ENCODE measurements at places on chromosomes 2 and 18.

GRCh38 chr2:232508251-232508650 lies 11.9 kb upstream of the PRSS56 start:
- DNase-seq = no peak

DNA sequence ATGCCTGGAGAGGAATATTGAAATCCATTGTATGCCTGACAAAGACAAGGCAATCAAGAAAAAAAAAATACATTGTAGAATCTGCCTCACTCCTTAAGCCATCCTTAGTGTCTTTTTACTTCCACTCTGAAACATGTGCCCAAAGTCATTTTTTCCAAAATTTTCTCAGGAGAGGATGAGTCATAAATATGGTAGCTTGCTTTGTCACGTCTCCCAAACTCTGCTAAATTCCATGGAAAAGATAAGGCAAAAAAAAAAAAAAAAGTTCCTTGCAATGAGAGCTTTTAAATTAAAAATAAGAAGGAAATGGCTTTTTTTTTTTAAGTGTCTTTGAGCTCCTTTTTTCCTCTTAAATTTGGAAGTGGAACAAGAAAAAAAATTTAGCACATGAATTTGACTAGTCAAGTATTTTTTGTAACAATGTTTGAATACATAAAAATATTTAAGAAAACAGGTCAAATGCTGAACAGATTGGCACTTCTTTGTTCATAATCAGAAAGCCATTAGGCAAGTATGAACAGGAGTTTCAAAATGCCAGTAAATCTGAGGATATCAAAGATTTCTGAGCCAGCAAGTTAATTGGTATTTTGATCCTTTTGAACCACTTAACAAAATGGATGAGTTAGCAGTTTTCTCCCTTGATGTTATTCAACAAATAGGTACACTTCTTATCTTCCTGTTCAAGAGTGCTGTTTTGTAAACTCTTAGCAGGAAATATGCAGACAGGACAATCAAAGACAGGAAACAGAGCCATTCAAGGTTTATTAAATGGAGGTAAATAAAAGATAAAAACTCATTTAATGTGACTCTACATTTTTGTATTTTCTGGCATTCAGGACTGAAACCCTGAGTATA lies 247.3 kb upstream of the SP5 start:
- no peak for DNase-seq

DNA sequence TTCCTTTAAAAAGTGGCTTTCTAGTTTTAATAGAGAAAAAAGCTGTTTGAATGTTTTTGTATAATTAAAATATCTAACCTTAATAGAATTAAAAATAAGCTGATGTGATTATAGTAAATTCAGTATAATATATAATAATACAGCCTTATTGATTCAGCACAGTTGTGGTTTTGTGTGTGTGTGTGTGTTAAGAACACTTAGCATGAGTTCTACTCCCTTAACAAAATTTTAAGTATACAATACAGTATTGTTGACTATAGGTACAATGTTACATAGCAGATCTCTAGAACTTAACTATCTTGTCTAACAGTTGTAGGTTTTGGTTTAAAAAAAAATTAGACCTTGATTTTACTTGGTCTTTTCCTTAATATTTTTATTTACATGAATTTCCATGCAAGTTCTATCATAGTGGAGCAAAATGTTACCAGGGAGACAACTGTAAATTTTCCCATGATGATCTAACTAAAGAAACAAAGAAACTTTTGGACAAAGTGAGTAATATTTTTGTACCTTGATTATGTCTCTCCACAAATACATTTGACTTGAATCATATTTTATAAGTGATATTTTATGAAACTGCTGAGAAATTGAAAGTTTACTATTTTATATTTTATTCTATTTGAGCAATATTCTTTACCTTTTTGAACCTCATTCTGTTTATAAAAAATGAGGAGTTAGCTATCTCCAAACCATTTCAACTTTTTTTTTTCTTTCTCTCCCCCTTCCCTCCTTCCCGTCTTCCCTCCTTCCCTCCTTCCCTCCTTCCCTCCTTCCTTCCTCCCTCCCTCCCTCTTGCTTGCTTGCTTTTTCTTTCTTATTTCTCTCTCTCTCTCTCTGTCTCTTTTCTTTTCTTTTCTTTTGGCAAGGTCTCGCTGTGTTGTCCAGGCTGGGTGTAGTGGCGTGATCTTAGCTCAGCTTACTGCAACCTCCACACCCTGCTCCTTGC lies 46.3 kb downstream of the ZC3H6 start:
- no peak for DNase-seq

DNA sequence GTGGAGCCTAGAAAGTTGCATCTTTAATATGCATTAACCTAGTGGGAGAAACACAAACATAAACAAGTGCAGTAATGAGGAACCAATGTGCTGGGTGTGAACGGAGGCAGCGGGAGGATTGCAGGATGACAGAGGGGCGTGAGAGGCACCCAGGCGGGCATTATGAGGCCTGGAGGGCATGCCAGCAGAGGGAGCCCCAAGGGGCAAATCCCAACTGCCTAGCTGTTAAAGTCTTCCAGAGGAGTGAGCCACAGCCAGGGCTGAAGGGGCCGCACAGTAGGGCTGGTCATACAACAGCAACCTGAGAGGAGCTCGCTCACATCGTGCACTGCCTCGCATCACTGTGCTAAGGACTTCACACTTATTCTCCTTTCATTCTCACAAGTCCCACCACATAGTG lies 13.3 kb upstream of the PRELID3A start:
- DNase-seq = no peak

GRCh38 chr2:205130111-205130829 lies 552.0 kb upstream of the NRP2 start:
- DNase-seq = no peak

DNA sequence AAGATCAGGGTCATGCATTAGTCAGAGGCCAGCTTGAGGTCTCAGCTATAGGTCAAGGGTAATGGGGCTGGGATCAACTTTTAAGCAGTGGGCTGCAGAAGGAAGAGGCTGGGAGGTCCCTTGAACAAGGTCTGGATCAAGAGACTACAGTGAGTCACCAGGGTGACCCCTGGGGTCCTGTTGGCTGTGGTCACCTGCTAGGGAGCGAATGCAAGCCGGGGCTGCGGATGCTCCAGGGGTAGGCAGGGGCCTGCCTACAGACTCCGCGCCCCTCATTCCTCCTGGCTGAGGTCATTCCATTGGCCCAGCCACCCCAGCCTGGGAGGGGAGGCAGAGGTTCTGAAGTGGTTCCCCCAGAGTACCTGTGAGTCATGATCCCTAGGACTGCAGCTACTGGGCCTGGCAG lies 110.4 kb downstream of the CYP26B1 start:
- DNase-seq = no peak

GRCh38 chr2:134169788-134170187 lies 84.1 kb upstream of the MGAT5 start:
- peak; percentile 15 for DNase-seq

DNA sequence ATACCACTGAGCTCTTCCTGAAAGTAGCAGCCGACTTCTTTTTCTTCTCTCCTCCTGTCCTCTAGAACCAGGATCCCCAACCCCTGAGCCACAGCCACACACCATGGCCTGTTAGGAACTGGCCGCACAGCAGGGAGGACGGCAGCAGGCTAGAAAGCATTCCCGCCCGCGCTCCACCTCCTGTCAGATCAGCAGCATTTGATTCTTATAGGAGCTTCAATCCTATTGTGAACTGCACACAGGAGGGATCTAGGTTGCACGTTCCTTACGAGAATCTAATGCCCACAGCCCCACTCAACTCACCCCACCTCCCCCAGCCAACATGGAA lies 179.1 kb upstream of the SH3BP4 start:
- no peak for DNase-seq

DNA sequence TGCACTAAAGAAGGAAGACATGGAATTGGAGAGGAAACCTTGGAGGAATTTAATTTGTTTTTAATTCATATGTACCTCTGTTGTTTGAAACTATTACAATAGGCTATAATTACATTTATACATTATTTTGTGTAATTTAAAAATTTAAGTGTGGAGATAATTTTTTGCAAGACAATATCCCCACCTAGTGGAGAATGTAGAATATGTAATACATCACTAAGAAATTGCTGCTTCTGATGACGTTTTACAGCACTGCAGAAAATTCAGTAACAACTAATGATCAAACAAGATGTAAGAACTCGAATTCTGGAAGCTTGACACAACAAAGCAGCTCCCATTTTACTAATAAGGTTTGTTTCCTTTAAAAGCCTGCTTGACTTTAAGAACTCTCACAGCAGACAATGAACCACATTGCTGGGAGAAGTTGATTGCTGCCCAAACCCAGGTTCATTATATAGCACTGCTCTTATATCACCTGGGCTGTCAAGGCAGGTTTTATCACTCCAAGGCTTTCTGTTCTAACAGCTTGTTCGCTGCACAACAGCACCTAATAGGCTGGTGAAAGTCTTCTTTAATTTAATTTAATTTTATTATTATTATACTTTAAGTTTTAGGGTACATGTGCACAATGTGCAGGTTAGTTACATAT lies 53.4 kb downstream of the THADA start:
- DNase-seq = no peak

- no peak for DNase-seq
Measured at GRCh38 chr2:17717666-17718065, 35.9 kb downstream of the SMC6 start.

DNA sequence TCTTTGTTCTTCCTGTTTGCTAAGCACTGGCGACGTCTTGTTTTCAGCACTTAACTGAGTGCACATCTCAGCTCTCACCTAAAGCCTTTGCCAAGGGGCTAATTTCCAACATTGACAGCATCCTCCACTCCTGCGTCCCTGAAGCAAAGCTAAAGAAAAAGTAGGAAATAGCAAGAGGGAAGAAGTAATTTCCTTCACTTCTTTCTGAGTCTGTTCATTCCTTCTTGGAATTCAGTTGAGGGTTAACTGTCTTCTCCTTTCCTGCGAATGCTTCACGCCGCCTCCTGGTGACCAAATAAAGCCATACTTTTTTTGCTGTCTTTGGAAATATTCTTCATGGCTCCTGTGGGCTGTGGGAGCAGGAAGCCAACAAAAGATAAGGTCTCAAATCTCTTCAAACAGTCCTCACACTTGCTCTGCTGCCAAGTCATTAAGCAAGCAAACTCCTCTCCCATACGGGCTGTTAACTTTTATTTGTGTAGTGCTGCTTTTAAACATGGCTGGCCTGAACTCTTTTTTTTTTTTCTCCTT lies 100.9 kb downstream of the DPP10 start:
- no peak for DNase-seq

GRCh38 chr18:71025505-71026225 lies 736.8 kb downstream of the SOCS6 start:
- no peak for DNase-seq

DNA sequence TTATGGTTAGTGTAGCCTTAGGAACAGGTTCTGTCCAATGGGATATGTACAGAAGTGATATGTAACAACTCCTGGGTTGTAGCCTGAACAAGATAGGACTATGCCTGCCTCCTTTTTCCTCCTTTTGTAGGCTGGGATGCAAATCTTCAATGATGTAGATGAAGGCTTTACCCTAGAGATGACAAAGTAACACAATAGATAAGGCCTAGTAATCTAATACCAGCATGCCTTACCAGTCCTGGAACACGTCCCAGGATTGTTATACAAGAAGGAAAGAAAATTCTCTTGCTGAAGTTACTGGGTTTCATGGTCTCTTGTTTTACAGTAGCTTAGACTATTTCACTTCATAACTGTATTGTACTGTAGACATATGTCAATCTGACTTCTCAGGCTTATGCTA lies 192.1 kb downstream of the OTX1 start:
- DNase-seq = no peak

GRCh38 chr2:207792244-207792785 lies 22.6 kb upstream of the FZD5 start:
- no peak for DNase-seq
